ENCODE measurements at places on chromosomes 16 and 17. TPM values are rescaled to one million over a fixed set of nuclear protein-coding genes. Genes with fewer than 3 reads are reported as not detected.

Gene KRTAP4-6
- total RNA-seq: not detected

Gene CCNF
- 15.2 TPM for total RNA-seq

Gene GAA
- 59.7 TPM for total RNA-seq

Gene CCL4
- total RNA-seq: not detected

Gene DNAAF1
- 0.47 TPM for total RNA-seq

Measured in mesothelial cell of epicardium (in vitro differentiated cells).